ENCODE measurements at places on chromosomes 4 and X. TPM values are rescaled to one million over a fixed set of nuclear protein-coding genes. Genes with fewer than 3 reads are reported as not detected.
A peak's percentile ranks its signal among the peaks of the same experiment; 100 is the strongest.

DNA sequence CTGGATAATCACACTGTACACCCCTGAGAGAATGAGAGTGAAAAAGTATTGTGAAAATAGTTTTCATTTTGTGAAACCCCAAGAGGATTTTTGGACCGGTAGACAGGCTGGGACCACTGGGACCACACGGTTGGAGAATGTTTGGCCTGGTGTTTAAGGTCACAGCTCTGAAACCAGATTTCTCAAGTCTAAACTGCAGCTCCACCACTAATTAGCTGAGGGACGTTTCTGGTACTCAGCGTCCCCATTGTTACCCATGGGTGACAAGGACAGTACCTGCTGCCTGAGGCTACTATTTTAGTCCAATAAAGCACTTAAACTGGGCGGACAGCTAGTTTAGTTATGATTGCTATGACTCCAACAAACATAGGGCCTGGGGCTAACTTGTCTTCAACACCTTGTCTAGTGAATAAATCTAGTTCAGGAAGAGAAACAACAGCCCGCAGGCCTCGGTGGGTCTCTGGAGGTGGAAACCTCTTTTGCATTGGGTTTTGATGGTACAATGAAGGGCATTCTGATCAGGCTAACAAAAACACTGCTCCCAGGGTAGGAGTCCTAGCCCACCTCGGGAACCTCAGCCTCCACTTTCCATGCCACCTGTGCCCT is 509 bp upstream of the USP11 start:
- DNase-seq = no peak

DNA sequence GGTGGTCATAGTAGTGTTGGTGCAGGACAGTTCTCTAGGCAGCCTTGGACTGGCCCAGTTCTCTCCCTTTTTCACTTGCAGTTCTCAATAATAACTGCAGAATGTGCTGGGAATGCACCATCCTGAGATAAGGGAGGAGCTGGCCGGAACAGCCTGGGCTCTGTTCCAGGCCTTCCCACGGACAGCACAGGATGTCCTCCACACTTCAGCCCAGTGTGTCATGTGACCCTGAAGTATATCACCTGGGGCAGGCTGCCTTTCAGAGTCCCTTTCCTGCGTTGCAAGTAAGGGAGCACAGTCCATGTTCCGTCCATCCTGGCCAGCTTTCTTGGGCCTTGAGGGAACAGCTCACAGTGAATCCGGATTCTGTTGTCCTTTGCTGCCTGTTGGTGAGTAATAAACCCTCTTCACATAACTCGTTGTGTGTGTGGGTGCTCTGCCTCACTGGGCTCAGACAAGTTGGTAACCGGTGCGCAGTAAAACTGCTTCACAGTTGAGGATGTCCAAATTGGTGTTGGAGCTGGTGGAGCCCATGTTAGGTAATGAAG is 32.3 kb upstream of the BBS12 start:
- no peak for DNase-seq

GRCh38 chr4:41620594-41621256 is 82.8 kb downstream of the LIMCH1 start:
- no peak for DNase-seq

DNA sequence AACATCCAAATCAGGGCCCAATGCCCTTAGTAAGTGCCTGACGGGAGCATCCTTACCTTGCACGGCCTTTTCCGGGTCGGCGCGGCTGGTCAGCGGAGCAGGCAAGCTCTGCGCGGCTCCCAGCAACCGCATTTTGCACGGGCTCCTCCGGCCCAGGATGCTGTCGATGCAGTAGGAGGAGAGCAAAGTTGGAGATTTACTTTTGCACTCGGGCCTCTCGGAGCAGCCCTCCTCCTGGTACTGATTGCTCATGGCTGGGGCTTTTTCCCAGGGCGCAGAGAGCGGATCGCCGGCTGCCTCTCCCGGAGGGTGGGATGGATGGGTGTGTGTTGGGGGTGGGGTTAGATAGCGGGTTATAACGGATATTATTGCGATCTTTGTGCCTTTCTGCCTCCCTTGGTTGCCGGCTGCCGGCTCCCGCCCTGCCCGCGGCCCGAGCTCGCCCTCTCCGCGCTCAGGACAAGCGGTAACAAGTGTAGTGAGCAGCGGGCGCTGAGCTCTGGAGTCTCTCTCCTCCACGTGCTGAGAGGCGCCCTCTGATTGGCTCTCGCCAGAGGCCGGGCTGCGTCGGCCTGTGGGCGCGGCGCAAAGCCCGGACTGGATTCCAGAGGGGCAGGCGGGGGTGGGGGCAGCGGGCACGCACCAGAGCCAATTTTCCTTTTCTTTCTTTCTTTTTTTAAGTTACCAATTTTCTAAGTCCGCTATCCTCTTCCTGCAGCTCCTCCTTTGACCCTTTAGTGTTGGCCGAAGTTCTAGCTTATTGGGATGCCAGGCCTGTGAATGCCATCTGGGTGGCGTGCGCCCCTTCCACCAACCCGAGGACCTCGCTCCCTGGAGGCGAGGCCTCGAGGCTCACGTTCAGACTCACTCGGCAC is at the start of gene ARX:
TSS of gene ARX (minus strand) at position 480 of the 875 bp plus-strand sequence. CDS start at position 252, 228 bp downstream.
- DNase-seq = peak; percentile 49

- DNase-seq = peak; percentile 91
Measured at GRCh38 chr4:127782275-127783025, at the start of gene HSPA4L. Gene HSPA4L, plus strand, starts transcription at chr4:127782322. Its CDS starts 229 bp downstream, at chr4:127782551.

DNA sequence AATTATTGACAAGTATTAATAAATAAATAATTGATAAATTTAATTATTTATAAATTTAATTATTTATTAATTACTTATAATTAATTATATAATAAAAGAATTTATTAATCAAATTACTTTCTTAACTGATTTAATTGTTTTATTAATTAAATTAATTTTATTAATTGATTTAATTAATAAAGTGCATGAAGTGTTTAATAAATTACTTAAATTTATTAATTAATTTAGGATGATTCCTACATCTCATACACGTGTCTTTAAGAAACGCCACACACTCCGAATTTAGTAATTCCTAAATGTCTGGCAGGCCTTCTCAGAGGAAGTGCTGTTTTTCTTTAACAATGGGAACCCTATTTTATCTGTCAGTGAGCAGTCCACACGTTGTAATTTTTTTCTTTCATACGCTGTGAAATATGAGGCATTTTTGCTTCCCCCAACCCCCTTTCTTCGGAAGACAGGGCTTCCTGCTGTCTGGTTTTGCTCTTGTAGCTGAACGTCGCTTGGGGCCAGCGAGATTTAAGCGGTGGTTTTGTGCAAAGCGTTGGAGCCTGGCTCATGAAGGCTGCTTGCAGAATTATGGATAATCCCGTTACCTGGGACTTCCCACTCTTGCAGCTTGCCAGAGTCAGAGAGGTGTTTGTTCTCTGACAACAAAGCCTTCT is 46.8 kb downstream of the CRLF2 start:
- DNase-seq = no peak

GRCh38 chr4:36243355-36244256 is 708 bp downstream of the ARAP2 start:
- DNase-seq = no peak

- DNase-seq = no peak
Measured at GRCh38 chrX:145524931-145525330, 277.6 kb downstream of the SPANXN1 start.

DNA sequence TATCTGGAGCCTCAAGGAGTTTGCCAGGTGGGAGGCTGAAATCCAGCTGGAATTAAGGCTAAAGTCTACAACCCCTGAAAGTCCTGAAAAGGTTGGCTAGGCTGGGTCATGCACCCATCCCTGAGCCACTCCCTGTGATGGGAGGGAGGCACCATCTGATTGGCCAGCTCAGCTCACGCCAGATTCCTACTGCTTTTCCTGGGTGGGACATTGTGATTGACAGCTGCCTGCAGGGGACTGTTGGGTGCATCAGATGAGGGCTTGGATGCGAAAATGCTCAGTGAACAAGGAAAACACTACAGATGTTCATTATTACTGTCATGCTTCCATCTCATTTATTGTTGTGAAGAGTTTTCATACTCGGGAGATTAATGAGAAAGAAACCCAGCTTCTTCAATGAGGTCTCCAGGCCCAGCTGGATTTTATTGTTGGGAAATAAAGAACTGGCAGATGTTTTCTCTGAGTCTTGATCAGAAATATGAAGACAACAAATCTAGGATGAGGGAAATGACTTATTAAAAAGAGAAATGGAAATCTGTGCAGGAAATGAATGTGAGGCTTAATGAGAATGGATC is 185.9 kb downstream of the STK32B start:
- no peak for DNase-seq

DNA sequence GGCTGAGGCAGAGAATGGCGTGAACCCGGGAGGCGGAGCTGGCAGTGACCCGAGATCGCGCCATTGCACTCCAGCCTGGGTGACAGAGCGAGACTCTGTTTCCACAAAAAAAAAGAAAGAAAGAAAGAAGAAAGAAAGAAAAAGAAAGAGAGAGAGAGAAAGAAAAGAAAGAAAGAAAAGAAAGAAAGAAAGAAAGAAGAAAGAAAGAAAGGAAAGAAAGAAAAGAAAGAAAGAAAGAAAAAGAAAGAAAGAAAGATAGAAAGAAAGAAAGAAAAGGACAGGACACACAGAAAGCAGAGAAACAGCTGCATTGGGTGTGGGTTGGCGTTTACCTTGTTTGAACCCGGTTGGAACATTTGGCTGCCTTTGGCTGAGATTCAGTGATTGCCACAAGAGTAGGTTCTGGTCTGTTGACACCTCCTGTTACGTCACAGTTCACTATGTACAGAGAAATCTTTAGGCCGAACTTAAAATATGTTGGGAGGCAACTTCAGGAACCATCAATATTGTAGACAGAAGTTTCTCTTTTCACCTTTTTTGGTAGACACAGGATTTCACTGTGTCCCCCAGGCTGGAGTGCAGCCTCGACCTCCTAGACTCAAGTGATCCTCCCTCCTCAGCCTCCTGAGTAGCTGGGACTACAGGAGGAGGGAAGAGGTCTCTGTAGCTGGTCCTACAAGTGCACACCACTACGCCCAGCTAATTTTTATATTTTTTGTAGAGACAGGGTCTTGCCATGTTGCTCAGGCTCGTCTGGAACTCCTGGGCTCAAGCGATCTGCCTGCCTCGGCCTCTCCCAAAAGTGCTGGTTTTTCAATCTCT is 16.3 kb upstream of the PLCXD1 start:
- DNase-seq = no peak

XPNPEP2 gene
- total RNA-seq = 1.5 TPM

PARM1 gene
- 63.6 TPM for total RNA-seq

TMEM154 gene
- 1.5 TPM for total RNA-seq

GASK1B gene
- total RNA-seq = 30.6 TPM

S100P gene
- 0.27 TPM for total RNA-seq

TREX2 gene
- 1.3 TPM for total RNA-seq

Measured in cerebellum (tissue), 4 donors.